Calu3 (cell line): ENCODE measurements at places on chromosomes 3 and 15.

DNA sequence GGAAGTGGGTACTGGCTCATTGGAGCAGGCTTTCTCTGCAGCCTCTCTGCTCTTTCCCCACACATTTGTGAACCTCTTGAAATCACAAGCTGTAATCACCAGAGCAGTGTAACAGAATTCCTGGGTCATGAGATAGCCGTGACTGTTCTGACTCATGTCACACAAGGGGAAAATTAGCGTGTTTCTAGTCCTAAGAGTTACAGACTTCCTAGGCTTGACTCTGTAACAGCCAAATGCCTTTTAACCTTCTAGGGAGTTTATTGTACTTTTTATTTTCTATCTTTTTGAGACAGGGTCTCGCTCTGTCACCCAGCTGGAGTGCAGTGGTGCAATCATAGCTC lies 54.7 kb upstream of the TRAK1 start:
- no peak for DNase-seq

DNA sequence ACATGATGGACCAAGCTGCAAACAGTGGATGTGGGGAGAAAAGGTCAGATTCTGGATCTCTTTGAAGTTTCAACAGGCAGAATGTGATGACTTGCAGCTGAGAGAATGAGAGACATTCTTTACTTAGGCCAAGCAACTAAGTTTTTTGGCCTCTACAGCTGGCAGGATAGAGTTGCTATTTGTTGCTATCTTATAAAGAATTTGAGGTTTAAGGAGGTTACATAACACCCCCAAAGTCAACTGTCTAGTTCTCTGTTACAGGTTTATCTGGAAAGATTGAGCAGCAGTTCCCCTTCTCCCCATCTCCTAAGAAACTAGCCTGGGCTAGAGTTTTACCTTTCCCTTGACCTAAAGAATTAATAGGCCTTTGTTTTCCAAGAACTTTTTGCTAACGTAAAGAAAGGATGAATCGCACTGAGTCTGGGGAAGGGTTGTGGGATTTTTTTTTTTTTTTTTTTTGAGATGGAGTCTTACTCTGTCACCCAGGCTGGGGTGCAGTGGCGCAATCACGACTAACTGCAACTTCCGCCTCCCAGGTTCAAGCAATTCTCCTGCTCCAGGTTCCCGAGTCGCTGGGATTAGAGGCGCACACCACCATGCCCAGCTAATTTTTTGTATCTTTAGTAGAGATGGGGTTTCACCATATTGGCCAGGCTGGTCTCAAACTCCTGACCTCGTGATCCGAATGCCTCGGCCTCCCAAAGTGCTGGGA lies 26.6 kb upstream of the SLMAP start:
- DNase-seq: no peak

DNA sequence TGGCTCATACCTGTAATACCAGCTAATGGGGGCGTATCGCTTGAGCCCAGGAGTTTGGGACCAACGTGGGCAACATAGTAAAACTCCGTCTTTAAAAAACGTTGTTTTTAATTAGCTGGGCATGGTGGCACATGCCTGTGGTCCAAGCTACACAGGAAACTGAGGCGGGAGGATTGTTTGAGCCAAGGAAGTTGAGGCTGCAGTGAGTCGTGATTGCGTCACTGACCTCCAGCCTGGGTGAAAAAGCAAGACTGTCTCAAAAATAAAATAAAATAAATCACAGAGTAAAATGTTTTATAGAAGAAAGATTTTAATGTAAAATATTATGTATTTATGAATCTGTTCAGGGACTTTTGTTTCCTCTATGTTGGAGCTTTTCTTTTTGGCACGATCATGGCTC lies 15.3 kb upstream of the STRIT1 start:
- no peak for DNase-seq

DNA sequence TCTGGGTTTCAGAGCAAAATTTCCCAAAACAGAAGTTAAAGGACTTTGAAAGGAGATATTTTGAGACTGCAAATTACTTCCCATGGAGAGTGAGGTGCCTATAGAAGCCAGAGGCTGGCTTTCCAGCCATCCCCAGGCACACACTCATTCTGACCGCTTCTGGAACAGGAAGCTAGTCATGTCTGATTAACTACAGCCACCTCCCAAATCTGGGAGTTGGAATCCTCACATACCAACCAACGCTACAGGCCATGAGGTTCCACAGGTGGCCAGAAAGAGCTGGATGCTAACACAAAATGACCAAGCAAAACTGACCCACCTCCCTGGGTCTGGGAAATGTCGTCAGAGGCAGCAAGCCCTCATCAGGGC lies 87.2 kb downstream of the SNRK start:
- DNase-seq: no peak

- DNase-seq: no peak
These were observed 126.0 kb upstream of the CCNL1 start for GRCh38 chr3:157285966-157286365.

DNA sequence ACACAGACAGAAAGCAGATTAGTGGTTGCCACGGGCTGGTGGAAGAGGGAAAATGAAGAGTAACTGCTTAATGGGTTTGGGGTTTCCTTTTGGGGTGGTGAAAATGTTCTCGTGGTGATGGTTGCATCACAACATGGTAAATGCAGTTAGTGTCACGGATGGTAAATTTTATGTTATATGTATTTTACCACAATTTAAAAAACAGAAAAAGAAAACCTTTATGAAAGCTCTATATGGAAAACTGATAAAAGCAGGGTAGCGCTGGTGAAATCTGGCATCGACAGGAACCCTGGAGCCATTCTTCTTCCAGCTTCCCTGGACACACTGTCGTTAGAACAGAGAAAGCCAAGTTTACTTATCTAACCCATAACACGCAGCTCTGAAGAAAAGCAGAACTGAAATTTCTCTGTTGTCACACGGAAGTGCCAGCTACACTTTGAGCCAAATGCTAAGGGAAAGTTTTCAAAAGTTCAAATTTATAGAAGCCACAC lies 287.7 kb upstream of the NR2F2 start:
- DNase-seq: no peak

- no peak for DNase-seq
These were observed 362.2 kb upstream of the ROPN1 start for GRCh38 chr3:124354150-124354549.
